ENCODE measurements at places on chromosomes 5 and 9. TPM values are rescaled to one million over a fixed set of nuclear protein-coding genes. Genes with fewer than 3 reads are reported as not detected.

GRCh38 chr9:99387431-99387830 lies 165.3 kb downstream of the SEC61B start:
- DNase-seq, result no peak

DNA sequence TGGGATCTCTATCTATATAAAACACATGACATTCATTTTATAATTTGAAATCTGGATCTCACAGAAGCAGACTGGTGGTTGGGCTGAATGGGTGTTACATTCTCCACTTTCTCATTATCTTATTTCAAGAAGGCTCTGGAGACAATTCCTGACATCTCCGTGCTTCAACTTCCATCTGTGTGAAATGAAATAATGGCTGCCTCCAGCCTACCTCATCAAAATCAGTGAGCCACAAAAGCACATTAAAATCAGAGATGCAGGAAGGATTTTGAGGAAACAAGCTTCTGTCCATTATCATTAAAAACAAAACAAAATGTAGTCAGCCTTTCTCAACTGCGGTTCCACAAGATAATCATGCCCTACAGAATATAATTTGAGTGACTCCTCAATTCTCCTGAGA lies 958.3 kb upstream of the DMAC1 start:
- no peak for DNase-seq

DNA sequence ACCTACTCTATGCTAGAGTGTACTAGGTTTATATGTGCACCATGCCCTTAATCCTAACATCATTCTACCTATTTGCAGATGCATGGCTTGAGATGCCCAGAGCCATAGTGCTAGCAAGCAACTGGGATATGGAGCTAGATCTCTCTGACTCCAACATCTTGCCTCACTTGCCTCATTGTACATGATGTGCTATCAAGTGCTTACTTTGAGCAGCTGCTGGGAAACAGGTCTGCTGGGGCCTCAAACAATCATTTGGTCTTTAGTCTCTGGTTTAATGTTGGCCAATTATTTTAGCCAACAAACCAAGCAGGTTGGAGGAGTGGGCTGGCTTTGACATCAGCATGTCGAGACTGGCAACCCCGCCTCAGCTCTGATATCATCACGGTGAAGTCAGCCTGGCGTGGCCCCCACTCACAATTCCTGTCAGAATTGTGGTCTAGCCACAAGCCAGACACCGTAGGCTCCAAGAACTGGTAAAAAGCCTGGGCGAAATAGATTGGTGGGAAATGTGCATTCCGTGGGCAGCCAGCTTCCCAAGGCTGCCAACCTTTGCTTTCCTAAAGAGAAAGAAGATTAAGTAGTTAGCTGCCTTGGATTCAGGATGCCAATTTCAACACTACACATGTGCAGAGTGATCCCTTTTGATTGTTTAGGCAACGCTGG lies 21.1 kb upstream of the GAS1 start:
- no peak for DNase-seq

DNA sequence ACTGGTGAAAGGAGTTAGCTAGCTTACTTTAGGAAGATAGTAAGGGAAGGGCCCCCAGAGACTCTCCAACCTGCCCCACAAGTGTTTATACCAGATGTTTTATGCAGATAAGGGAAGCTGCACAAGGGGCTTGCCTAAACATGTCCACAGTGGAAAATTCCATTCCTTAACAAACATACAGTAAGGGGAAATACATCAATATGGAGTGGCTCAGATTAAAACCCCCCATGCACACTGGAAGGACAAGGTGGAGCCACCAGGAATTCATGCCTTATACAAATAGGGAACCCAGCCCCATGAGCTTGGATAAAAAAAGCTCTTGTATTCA lies 106.3 kb upstream of the GPBP1 start:
- no peak for DNase-seq

GRCh38 chr5:135890867-135891266 lies 4.8 kb downstream of the IL9 start:
- DNase-seq, result no peak

DNA sequence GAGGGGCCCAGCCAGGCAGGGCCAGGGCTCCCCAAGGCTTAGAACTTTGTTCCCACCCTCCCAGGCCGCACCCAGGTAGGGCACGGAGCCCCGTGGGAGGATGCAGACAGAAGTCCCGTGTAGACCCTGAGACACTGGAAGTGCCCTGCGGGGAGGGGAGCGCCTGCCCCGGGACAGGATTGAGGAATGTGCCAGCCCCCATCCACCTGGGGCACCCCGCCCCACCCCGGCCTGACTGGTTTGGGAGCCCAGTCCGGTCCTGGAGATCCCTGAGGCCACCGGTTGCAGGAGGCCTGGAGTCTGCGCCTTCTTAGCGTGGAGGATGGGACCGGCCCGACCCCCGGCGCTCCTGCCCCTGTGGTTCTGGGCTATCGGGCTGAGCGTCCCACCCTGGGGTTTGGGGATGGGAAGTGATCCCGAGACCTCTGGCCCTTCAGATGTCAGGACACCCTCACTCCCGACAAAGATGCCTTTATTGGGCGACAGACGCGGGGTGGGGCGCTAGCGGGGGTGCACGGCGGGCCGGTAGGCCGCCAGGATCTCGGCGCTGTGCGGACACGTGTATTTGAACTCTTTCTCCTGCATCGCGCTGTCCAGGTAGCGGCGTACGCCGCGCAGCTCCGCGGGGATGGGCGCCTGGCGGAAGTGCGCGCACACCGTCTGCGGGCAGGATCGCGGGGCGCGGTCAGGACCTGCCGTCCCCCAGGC lies 2.0 kb downstream of the CLIC3 start:
- no peak for DNase-seq

DNA sequence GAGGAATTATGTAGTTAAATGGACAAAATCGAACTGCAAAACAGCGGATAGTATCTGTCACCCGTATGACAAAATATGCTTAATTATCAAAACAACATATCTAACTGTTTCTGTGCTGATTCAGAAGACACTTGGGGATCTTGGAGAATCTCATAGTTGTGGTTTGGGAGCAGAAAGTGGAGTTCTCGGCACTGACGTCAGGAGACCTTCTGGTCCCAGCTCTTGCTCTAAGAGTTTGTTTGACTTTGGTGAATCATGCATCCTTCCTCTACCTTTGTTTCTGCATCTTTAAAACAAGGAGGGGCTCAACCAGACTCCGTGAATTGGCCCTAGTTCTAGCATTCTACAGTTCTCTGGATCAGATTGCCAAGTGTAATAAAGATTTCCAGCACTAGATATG lies 37.0 kb upstream of the TAF1L start:
- DNase-seq, result no peak

DNA sequence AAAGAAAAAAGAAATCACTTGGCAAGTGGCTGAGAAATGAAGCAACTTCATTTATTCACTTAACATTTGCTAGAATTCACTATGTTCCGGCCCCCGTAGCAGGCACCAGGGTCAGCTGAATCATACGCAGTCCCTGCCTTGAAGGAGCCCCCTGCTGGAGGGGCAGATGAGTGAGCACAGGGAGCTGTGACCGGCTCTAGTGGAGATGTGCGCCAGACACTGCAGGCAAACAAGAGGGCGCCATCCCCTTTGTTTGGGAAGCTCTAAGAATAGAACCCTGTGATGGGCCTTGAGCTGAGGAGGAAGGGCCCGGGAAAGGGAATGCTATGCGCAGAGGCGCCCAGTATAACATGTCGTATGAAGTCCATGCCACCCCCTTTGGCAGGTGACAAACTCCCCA lies 20.2 kb upstream of the RPL26L1 start:
- DNase-seq, result no peak

DNA sequence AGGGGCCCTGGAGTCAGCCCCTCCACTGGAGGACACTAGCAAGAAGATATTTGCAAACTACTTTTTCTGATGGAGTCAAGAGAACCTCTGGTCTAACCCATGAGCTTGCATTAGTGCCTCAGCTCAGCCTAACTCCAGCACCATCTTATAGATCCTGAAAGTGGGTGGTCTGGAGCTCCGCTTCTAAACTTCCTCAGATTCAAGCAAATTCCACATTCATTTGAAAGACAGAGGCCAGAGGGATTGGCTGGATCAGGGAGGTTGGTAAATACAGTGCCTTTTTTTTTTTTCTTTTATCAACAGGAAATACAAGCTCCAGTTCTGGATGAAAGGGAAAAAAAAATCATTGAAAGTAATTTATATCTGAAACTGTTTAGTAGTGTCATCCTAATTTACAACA lies 99.9 kb downstream of the ENC1 start:
- DNase-seq, result no peak

GRCh38 chr5:54769072-54769471 lies 216.3 kb downstream of the ESM1 start:
- no peak for DNase-seq

DNA sequence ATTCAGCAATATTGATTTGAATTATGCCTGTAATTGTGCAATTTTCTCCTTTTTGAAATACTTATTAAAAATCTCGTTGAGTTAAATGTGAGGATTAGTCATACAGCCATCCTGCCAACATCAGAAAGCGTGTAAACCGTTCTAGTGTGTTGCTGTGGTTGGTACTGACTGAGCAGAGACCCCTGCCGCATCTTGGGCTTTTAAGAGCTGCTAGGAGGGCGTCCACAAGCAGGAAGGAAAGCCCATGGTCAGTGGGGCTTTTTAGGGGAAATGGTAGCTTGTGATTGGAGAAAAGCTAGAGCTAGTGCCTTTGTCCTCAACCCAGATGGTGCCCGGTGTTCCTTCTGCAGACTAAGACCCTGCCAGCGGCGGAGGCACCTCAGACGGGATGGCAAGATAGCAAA lies 1.3 kb downstream of the SDHA start:
- DNase-seq, result no peak

DNA sequence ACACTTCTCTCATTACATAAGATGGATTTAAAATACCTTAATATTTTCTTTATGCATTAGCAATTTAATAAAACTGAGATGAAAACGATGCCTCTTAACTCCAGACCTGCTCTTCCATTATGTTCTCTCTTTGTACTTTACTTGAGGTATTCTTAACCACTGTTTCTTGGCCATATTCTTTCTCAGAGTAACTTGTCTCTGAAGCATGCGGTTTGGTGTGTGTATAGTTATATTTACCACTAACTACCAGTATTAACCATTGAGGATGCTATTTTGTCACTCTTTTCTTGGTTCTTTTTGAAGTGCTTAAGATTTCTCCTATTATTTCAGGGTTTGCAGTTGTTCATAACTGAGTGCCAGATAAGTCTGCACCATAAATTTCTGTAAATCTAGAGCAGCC lies 17.9 kb downstream of the TMEM167A start:
- no peak for DNase-seq

GRCh38 chr5:135154961-135155360 lies 120.9 kb upstream of the PITX1 start:
- no peak for DNase-seq

GRCh38 chr9:1050125-1050895 lies at the start of gene DMRT2:
DMRT2 (plus strand) TSS chr9:1050357; CDS start chr9:1051614, 1,257 bp downstream.
- DNase-seq, result peak; percentile 91

GRCh38 chr9:95018099-95018936 lies 291.8 kb downstream of the AOPEP start:
- DNase-seq, result no peak

GRCh38 chr5:6201631-6202030 lies 176.7 kb downstream of the MED10 start:
- DNase-seq, result no peak

DNA sequence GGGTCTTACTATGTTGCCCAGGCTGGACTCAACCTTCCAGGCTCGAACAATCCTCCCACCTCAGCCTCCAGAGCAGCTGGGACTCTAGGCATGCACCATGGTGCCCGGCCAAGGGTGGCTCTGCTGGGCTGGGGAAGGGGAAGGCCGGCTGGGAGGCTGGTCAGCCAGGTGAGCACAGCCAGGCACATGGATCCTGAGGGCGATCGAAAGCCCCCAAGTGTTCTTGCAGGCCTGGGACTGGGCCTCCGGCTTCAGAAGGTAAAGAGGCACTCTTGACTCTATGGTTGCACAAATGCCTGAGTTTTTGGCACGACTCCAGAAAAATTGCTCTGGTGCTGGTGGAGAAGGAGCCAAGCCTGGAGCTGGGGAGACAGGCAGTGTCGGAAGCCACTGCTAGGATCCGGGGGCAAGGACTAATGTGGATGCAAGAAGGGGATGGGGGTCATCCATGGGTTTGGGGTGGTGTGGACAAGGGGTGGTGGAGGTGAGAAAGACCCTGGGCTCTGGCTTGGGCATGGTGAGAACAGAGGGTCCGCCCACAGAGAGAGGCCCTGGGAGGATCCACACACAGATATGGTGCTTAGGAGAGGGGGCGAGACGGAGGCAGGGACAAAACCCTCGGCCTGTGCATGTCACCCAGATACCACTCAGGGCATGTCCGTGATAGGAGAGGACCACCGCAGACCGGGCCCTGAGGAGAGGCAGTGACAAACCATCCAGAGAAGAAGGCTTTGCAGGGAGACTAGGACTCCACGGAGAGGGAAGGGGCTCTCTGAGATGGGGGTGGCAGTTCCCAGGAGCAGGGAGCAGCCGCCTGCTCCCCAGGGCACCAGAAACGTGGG lies 51.1 kb upstream of the COL5A1 start:
- DNase-seq, result no peak

DNA sequence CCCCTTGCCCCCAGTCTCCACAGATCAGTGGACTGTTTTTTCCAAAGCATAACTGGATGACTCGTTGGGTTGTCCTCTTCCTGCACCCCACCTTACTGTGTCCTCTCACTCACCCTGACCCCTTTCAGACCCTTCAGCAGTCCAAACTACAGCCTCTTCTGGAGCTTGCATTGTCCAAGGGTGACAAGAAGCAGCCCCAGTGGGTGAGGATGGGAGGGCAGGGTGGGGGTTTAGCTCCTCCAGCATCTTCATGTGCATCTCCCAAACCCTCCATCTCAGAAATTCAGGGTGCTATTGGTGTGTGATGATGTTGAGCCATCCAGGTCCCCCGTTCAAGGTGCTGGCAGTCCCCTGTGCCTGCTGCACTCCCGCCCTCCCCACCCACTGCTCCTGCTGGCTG lies 62.4 kb upstream of the COL15A1 start:
- no peak for DNase-seq

DNA sequence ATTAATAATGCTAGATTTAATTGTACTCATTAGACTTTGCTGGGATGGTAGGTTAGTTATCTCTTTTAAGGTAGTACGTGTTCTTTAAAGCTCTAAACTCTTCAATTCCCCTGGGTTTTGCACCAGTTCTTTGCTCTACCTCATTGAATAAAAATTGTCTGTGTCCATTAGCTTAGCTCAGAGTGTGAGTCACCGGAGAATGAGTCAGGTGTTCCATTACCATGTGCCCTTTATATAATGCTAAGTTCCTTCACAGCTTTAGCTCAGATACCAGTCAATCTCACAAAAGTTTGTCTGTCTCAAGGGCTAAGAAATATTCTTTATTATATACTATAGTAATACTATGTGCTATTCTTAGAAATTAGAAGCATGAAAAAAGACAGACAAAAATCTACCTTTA lies 339.4 kb downstream of the PRELID2 start:
- DNase-seq, result no peak

Gene ACTBL2
- total RNA-seq, result not detected

Gene UIMC1
- total RNA-seq, result 34.3 TPM

Gene AFAP1L1
- total RNA-seq, result 46.9 TPM

Gene ZFAND5
- 174 TPM for total RNA-seq

Gene TLX3
- not detected for total RNA-seq

Gene SAXO1
- not detected for total RNA-seq

Gene TEX48
- total RNA-seq, result not detected

Gene PCDHB3
- 0.70 TPM for total RNA-seq

Gene CTNND2
- total RNA-seq, result 1.7 TPM

Measured in Right ventricle myocardium inferior (tissue), 1 donor.